Effector memory CD8-positive, alpha-beta T cell (primary cell): ENCODE measurements at places on chromosomes 16 and 17.

- H3K27me3 ChIP-seq: no peaks in the 10 kb centered on the region
- H3K36me3 ChIP-seq: peaks cover 6% of the 10 kb centered on the region
- peak overlapping the region; percentile 47 for H3K27ac ChIP-seq
These were observed 16.1 kb upstream of the CRK start for GRCh38 chr17:1471911-1472821.

DNA sequence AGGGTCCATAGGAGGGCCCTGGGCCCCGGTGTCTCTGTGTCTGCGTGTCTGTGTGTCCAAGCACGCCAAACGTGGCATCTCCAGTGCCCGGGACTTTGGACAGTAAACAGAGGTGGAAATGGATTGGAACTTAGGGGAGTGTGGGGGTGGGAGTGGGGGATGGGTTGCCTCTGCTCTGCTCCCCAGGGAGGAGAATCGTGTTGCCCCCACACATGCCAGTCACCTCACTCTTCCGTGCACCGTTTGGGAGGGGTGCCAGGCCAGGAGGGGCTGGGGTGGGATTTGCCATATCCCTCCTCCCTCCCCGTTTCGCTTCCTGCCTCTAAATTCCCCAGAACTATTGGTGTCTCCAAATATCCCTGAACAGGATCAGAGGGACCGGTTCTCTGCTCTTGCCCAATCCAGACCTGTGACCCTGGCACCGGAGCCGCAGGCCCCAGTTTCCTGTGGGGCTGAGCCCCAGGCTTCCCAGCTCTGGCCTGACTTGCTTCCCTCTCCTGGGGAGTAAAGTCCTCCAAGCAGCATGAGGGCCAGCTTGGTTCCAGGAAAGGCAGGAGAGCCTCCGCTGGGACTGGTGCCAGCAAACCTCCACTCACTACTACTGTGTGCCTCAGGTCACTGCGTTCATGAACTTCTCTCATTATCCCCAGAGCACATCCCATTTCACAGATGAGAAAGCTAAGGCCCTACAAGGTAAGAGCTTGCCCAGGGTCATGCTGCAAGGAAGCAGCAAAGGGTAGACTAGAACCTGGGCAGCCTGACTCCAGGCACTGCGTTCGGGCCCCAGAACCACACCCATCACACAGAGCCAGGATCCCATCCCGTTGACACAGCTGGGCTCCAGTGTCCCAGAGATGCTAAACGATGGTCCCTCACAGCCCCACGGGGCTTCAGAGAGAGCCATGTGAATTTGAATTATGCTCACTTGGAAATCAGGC is at the start of gene ASGR1:
TSS of gene ASGR1 (minus strand) at position 54 of the 938 bp plus-strand sequence. CDS start 807 bp downstream, outside the sequence.
- no peak for DNase-seq
- H3K27me3 ChIP-seq: peaks cover 9% of the 10 kb centered on the region
- H3K36me3 ChIP-seq: no peaks in the 10 kb centered on the region
- H3K27ac ChIP-seq: peak within 1 kb of the TSS; percentile 45

DNA sequence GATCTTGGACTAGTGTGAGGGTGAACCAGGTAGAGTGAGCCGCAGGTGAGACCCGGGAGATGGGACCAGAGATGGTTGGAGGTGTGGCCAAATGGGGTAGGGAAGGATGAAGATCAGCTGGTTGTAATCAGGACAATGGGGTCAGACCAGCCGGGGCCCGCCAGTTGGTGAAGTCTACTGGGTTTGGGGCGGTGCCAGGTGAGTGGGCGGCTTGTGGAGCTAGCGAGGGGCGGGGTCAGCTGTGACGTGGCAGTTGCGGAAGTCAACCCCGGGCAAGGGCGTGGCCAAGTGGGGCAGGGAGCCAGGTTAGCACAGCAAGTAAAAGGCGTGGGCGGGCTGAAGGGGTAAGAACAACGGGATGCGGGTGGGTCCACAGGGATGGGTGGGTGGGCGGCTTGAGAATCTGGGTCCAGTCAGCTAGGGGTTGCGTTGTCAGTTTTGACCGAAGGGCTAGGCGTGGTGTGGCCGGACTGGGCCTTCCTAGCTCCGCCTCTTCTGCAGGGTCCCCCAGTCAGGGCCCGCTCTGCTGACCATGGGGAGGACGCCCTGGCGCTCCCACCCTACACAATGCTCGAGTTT is 25.5 kb upstream of the ALKBH5 start:
- peaks cover 12% of the 10 kb centered on the region for H3K4me1 ChIP-seq
- H3K4me3 ChIP-seq: peak overlapping the region; percentile 85
- H3K27ac ChIP-seq: peak overlapping the region; percentile 42

DNA sequence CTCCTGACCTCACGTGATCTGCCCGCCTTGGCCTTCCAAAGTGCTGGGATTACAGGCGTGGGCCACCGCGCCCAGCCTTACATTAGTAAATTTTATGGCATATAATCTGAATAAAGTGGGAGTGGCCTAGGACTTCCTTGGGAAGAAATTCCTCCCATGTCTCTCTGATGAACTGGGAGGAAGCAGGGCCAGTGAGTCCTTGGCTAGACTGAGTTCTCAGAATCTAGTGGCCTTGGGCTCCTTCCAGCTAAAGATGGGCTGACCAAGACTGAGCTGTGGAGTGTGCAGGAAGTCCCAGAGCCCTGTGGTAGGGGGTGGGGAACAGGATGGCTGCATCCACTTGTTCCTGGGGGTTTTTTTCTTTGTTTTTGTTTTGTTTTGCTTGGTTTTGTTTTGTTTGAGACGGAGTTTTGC is 10.0 kb upstream of the NAGLU start:
- H3K36me3 ChIP-seq: peaks cover 3% of the 10 kb centered on the region
- DNase-seq: no peak
- no peak overlapping the region for H3K27ac ChIP-seq
- H3K4me1 ChIP-seq: peaks cover 24% of the 10 kb centered on the region

DNA sequence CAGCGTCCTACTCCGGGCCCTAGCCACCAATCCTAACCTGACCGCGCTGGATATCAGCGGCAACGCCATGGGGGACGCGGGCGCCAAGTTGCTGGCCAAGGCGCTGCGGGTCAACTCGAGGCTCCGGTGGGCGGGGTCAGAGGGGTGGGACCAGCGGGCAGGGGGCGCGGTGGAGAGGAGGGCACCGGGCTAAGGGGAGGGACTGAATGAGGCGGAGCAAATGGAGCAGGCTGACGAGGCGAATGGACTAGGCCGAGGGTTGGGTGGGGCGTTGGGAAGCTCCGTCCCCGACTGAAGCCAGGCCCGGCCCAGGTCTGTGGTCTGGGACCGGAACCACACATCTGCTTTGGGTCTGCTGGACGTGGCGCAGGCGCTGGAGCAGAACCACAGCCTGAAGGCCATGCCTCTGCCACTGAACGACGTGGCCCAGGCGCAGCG is 4.6 kb downstream of the CARMIL2 start:
- peaks cover 30% of the 10 kb centered on the region for H3K36me3 ChIP-seq
- H3K27ac ChIP-seq: no peak overlapping the region
- peaks cover 12% of the 10 kb centered on the region for H3K4me1 ChIP-seq
- no peaks in the 10 kb centered on the region for H3K27me3 ChIP-seq
- H3K4me3 ChIP-seq: no peak overlapping the region

DNA sequence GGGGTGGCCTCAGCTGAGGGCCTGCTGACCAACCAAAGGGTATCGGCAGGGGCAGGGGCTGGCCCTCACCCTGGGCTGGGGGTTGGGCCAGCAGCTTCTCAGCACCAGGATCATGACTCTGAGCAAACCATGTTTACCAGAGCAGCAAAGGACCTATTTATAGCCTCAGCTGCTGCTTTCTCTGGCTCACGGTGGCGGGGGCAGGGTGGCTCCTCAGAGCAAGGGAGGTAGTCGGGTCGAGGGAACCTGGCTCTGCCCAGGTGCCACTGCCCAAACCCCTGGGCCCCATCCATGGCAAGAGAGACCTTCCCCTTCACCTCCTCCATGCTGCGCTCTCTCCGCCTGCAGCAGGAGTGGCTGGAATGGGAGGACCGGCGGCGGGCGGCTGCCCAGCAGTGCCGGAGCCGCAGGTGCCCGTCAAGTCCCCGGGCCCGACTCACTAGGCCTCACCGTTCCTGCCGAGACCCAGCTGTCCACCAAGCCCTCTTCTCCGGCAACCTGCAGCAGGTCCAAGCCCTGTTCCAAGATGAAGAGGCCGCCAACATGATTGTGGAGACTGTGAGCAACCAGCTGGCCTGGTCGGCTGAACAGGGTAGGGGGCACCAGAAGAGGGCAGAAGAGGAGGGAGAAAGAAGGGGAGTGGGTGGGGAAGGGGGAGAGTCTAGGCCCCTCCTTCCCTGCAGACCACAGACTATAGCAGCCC is at the start of gene ASB16:
TSS of gene ASB16 (plus strand) at position 206 of the 703 bp plus-strand sequence. CDS start at position 292, 86 bp downstream.
- no peak within 1 kb of the TSS for H3K4me3 ChIP-seq
- peaks cover 8% of the 10 kb centered on the region for H3K4me1 ChIP-seq
- H3K27ac ChIP-seq: peak within 1 kb of the TSS; percentile 49
- peaks cover 14% of the 10 kb centered on the region for H3K36me3 ChIP-seq

- no peaks in the 10 kb centered on the region for H3K27me3 ChIP-seq
- no peak for DNase-seq
- no peaks in the 10 kb centered on the region for H3K4me1 ChIP-seq
- H3K27ac ChIP-seq: peak overlapping the region; percentile 23
- no peak overlapping the region for H3K4me3 ChIP-seq
- H3K36me3 ChIP-seq: peaks cover 75% of the 10 kb centered on the region
These were observed 13.3 kb upstream of the COG7 start for GRCh38 chr16:23466162-23466885.

- H3K4me1 ChIP-seq: peaks cover 34% of the 10 kb centered on the region
- H3K36me3 ChIP-seq: peaks cover 40% of the 10 kb centered on the region
- H3K27me3 ChIP-seq: no peaks in the 10 kb centered on the region
- peak overlapping the region; percentile 99 for H3K4me3 ChIP-seq
- H3K27ac ChIP-seq: peak overlapping the region; percentile 94
These were observed 973 bp upstream of the UBTF start for GRCh38 chr17:44220213-44221083.
